Forelimb muscle (tissue), 1 donor: ENCODE measurements at places on chromosomes 12 and 14.

DNA sequence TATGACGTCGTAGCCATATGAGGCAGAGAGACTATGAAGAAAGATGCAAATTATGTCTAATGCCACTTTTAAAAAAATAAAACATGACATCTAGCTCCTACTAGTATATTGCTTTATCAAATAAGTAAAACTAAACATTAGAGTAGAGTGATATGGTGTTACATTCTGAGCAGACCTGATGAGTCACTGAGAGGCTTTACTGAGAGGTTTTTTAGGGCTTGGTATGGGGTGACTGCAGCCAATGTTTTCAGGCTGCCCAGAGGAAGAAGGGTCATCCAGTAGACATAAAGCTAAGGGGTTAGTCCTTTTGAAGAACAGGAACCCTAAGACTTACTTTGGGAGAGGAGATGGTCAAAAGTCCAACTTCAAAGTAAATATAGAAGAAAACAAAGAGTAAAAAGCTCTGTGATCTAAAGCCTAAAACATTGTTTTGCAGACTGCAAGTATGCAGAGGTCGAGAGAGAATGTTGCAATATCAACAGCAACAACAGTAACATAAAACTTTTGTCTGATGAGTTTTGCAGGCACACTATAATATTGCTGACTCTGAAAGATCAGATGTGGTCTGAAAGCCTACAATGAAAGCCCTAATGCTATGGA lies 774.7 kb downstream of the TMTC2 start:
- no peak for DNase-seq

DNA sequence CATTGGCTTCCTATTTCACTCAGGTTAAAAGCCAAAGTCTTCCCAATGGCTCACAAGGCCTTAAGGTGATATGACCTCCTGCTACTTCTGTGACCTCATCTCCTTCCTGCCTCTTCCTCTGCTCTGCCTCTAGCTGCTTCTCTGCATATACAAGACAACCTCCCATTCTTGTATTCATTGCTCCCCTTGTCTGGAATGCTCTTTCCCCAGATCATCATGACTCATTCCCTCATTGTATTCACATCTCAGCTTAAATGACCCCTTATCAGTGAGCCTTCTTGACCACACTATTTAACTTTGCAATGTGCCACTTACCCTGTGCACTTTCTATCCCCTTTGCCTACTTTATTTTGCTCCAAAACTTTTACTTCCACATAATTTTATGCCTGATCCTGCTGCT lies 90.2 kb downstream of the PPP1R12A start:
- DNase-seq: no peak

DNA sequence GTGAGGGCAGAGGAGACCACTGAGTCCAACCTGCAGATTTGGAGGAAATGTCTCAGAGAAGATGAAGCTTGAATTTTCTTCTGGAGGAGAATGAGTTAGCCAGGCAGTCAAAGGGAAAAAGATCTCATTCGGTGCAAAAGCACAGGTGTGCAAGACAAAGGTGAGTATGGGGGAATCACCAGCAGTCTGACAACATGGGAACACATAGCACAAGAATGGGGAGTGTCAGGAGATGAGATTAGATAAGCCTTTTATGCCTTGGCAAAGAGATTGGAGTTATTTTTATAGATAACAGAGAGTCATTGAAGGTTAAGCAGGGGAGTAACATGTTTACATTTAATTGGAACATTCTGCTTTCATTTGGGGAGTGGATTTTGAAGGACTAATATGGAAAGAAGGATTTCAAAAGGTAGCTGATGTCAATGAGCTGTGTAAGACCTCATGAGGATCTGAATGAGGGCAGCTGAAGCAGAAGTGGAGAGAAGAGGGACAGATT lies 171.3 kb upstream of the NTF3 start:
- DNase-seq: no peak

GRCh38 chr12:53532021-53532420 lies 24.7 kb upstream of the NPFF start:
- no peak for DNase-seq

- no peak for DNase-seq
Observed at GRCh38 chr14:60116181-60116580, 24.5 kb downstream of the PCNX4 start.

- DNase-seq: no peak
Observed at GRCh38 chr14:54002653-54003052, 46.0 kb upstream of the BMP4 start.

- no peak for DNase-seq
Observed at GRCh38 chr12:40224439-40225291, at the start of gene LRRK2. Gene LRRK2 (plus strand): TSS chr12:40224997. CDS start chr12:40225132, 135 bp downstream.

DNA sequence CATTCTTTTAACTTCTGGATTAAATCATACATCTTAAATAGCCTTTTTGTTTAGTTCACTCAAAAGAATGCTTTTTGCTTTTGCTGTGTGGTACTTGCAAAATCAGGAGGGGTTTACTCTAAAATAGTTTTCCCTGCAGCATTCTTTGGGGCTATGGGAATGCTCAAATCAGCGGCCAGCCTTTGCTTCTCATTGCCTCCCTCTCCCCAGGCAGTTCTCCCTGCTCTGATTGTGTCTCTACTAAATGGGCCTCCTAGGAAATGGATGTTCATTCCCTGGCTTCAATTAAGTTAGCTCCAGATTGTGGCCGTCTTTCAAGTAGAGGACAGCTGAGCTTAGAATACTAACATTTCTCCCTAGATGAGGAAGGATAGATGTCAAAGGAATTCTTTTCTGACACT lies 4.4 kb downstream of the TULP3 start:
- DNase-seq: no peak
